Stomach (tissue), 19 donors: ENCODE measurements at places on chromosomes 2 and 18. TPM values are rescaled to one million over a fixed set of nuclear protein-coding genes. Genes with fewer than 3 reads are reported as not detected.

DNA sequence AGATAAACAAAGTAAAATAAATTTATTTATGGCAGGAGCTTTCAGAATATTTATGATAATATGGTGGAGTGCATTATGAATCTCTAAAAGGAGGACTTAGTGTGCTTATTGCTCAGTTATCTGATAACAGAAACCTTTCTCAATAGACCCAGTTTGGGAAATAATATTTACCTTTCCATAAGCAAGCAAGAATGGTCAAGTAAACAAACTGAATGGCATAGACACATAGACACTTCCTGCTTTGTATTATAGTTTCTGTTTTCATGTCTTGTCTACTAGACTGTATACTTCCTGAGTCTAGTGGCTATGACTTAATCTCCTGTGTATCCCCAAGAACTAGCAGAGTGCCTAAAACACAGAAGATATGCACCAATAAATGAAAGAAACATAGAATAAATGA lies 87.8 kb downstream of the UPP2 start:
- DNase-seq, result no peak
- no peaks in the 10 kb centered on the region for H3K27me3 ChIP-seq
- peaks cover 57% of the 10 kb centered on the region for H3K4me1 ChIP-seq
- H3K4me3 ChIP-seq, result no peak overlapping the region
- no peaks in the 10 kb centered on the region for H3K36me3 ChIP-seq

- no peak overlapping the region for H3K4me3 ChIP-seq
- no peaks in the 10 kb centered on the region for H3K27me3 ChIP-seq
- H3K27ac ChIP-seq, result no peak overlapping the region
These were observed 3.1 kb upstream of the TXNL4A start for GRCh38 chr18:79991494-79991893.

DNA sequence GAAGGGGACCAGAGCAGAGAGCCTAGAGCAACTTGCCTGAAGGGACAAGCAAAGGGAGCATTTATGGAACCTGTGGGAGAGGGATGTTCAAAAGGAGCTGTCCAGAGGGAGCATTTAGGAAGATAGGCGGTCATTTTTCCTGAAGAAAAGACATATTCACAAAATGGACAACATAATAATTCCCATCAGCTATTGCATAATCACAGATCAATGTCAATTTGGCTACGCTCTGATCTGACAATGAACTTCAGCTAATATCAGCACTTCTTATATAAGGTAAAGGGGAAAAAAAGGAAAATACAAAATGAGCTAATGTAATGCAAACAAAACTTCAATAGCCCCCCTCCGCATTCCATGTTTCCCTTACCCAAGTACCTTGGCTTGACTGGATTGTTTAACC lies 291.1 kb upstream of the CDH7 start:
- no peaks in the 10 kb centered on the region for H3K36me3 ChIP-seq
- no peaks in the 10 kb centered on the region for H3K27me3 ChIP-seq
- no peak for DNase-seq
- no peak overlapping the region for H3K4me3 ChIP-seq
- H3K27ac ChIP-seq, result no peak overlapping the region

DNA sequence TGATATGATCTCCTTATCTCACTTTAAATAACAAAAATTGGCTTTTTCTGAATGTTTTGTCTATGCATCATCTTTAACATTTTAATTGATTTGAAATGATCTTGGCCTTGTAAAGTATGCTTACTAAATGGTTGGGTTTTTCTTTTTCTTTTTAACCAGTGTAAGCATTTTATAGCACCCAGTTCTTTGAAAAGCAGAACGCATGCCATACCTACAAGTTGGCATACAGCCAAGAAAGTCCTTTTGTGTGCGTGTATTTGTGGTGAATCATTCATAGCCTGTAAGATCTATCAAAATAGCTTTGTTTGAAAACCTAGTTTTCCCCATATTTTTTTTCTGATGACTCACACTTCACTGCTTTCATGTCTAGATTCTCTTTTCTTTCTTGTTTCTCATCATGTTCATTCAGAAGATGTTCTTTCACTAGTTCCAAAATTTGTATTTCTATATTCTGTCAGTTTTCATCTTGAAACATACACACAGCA lies 4.1 kb upstream of the VRK2 start:
- H3K4me1 ChIP-seq, result peaks cover 9% of the 10 kb centered on the region
- no peaks in the 10 kb centered on the region for H3K36me3 ChIP-seq
- H3K27ac ChIP-seq, result no peak overlapping the region
- peak; percentile 83 for DNase-seq
- H3K4me3 ChIP-seq, result no peak overlapping the region

DNA sequence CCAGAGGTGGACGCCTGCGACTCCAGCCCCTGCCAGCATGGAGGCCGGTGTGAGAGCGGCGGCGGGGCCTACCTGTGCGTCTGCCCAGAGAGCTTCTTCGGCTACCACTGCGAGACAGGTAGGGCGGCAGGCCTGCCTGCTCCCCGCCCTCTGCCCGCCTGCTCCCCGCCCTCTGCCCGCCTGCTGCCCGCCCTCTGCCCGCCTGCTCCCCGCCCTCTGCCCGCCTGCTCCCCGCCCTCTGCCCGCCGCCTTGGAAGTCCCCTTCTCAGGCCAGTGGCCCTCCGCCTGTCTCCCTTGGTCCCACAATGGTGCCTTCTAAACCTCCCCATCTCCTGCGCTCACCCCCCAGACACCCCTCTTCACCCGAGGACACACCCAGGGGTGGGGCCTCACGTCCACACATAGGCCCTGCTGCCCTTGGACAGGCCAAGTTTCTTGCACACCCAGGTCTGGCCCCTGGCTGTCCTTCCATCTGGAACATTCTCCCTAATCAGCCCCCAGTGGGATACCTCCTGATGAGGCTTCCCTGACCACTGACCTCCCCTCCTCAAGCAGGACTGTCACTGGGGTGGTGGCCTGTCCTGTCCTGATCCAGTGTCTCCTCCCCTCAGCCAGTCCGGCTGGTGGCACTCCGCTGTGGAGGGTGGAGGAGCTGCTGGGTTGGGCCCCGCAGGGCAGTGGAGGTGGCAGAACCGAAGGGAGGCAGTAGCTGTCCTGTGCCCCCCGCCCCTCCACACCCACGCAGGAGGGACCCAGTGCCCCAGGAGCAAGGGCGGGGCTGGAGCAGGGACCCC lies 37.9 kb downstream of the MTERF4 start:
- H3K27ac ChIP-seq, result no peak overlapping the region
- no peaks in the 10 kb centered on the region for H3K4me1 ChIP-seq
- H3K27me3 ChIP-seq, result no peaks in the 10 kb centered on the region
- peaks cover 28% of the 10 kb centered on the region for H3K36me3 ChIP-seq
- DNase-seq, result peak; percentile 74

DNA sequence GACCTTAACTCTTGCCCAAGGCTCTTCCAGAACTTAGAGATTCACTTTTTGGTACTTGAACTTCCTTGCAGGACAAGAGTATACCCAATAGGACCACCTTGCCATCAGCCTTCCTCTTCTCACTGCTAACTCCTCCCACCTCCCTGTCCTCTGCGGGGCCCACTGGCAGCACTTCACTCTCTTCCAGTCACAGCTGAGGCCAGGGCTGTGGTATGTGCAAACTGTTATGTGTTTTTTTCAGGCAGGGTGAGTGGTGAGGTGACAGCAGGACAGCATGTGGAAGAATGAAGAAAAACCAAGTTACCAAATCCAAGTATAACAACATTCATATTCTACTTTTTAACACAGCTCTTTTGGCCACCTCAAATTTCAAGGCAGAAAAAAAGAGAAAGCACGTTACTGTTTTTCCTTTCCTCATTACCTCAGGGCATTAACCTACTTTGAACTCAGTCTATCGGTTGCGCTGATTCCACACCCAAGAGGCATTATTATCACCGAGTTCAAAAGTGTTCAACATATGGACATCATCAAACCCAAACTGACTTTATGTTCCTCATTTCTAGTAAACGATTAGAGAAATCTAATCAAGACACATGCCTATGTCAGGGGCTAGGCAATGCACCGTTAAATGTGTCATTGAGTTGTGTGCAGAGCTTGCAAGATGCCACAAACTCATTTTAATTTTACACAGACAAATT lies 605.2 kb upstream of the SYT4 start:
- H3K4me3 ChIP-seq, result no peak overlapping the region
- no peak overlapping the region for H3K27ac ChIP-seq
- no peak for DNase-seq
- no peaks in the 10 kb centered on the region for H3K36me3 ChIP-seq
- no peaks in the 10 kb centered on the region for H3K4me1 ChIP-seq

- H3K4me1 ChIP-seq, result no peaks in the 10 kb centered on the region
- DNase-seq, result peak; percentile 5
- no peaks in the 10 kb centered on the region for H3K27me3 ChIP-seq
- no peak overlapping the region for H3K27ac ChIP-seq
- no peak overlapping the region for H3K4me3 ChIP-seq
- H3K36me3 ChIP-seq, result no peaks in the 10 kb centered on the region
These were observed 130.0 kb downstream of the NDUFA10 start for GRCh38 chr2:239895116-239895515.

- no peaks in the 10 kb centered on the region for H3K36me3 ChIP-seq
- H3K4me3 ChIP-seq, result no peak overlapping the region
- H3K27ac ChIP-seq, result no peak overlapping the region
- H3K27me3 ChIP-seq, result no peaks in the 10 kb centered on the region
These were observed 46.1 kb upstream of the PLB1 start for GRCh38 chr2:28449488-28450395.

- no peak overlapping the region for H3K4me3 ChIP-seq
- no peak for DNase-seq
- H3K36me3 ChIP-seq, result no peaks in the 10 kb centered on the region
- H3K27me3 ChIP-seq, result no peaks in the 10 kb centered on the region
These were observed 1292.0 kb upstream of the CHAC2 start for GRCh38 chr2:52475590-52475989.

DNA sequence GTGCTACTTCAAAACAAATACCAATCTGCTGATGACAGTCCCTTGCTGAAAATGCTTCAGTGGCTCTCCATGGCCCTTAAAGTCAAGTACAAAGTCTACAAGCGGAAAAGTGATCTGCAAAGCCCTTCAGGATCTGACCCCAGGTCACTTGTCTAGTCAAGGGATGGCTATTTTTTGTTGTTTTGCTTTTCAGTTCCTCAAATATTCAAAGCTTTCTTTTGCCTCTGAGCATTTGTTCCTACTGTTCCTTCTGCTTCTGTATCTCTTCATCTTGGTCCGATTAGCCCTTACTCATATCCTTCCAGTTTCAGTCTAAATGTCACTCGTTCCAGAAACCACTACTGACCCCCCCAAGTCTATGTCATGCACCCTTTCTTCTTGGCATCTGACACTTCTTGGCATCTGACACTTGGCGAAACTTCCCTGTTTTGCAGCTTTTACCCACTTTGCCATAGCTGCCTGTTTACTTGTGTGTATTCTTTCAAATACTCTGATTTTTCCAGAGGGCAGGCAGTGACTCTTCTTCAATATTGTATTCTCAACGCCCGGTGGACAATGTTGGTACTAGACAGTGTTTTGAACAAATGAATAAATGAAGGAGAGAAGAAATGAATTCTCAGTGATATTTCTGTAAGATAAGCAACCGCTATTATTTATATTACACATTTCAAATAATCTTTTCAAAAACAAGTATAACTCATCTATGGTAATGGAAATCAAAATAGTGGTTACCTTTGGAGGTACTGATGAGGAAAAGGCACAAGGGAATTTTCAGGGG lies 175.9 kb upstream of the FN1 start:
- no peaks in the 10 kb centered on the region for H3K27me3 ChIP-seq
- no peaks in the 10 kb centered on the region for H3K4me1 ChIP-seq
- no peak for DNase-seq
- no peak overlapping the region for H3K27ac ChIP-seq
- no peaks in the 10 kb centered on the region for H3K36me3 ChIP-seq

DNA sequence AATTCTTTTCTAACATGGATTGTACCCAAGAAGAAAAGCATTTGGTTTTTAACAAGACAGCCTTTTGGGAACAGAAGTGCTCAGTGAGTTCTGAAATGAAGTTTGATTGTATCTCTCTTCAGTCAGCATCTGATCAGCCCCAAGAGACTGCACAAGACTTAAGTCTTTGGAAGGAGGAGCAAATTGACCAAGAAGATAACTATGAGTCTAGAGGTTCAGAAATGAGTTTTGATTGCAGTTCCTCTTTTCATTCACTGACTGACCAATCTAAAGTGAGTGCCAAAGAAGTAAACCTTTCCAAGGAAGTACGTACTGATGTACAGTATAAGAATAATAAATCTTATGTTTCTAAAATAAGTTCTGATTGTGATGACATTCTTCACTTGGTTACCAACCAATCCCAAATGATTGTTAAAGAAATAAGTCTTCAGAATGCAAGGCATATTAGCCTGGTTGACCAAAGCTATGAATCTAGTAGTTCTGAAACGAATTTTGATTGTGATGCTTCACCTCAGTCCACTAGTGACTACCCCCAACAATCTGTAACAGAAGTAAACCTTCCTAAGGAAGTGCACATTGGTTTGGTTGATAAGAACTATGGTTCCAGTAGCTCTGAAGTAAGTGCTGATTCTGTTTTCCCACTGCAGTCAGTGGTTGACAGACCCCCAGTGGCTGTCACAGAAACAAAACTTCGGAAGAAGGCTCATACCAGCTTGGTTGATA lies 31.2 kb downstream of the ZDBF2 start:
- H3K27me3 ChIP-seq, result no peaks in the 10 kb centered on the region
- no peak overlapping the region for H3K27ac ChIP-seq
- no peak overlapping the region for H3K4me3 ChIP-seq
- DNase-seq, result no peak

DNA sequence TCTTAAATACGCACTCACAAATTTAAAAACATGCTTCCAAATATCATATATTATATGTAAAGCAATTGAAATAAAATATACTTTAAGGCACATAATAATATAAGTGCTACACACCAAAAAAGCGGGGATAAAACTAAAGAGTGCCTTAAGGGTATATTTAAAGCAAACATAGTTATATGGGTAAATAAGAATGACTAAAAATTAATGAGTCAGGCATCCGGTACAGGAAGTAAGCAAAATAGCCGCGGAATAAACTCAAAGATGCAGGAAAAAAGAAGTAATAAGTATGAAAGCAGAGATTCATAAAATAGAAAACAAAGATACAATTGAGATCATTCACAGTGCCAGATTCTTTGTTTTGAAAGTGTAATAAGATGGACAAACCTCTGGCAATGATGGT lies 503.5 kb upstream of the SOX11 start:
- H3K4me1 ChIP-seq, result no peaks in the 10 kb centered on the region
- no peak overlapping the region for H3K27ac ChIP-seq
- H3K36me3 ChIP-seq, result no peaks in the 10 kb centered on the region
- DNase-seq, result no peak
- no peak overlapping the region for H3K4me3 ChIP-seq

- no peaks in the 10 kb centered on the region for H3K4me1 ChIP-seq
- H3K27ac ChIP-seq, result no peak overlapping the region
- peaks cover 94% of the 10 kb centered on the region for H3K36me3 ChIP-seq
- no peak for DNase-seq
- no peak overlapping the region for H3K4me3 ChIP-seq
- H3K27me3 ChIP-seq, result no peaks in the 10 kb centered on the region
These were observed 16.6 kb downstream of the SLC35F5 start for GRCh38 chr2:113739849-113740248.

GKN2 gene
- 221 TPM for total RNA-seq

MAP3K19 gene
- total RNA-seq, result not detected

SKOR2 gene
- total RNA-seq, result not detected

CDH2 gene
- 18.7 TPM for total RNA-seq
